ENCODE measurements at places on chromosomes 3 and 15.

DNA sequence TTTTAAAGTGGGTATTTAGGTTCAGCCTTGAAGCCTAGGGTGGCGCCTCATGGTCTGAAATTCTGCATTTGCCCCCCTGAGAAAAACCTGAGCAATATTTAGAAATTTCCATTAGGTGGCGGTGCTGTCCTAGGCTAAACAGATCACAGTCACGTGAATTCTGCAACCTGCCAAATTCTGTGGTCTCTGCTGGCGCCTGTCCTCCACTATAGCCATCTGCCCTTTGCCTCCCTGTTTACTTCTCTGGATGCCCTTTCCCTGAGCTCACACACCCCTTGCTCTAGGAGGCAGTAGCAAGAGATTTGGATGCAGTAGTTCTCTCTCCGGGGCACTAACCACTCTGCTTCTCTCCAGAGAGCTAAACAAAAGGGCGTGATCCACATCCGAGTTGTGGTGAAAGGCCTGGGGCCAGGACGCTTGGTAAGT, 9.1 kb downstream of the MRPS11 start:
- DNase-seq: no peak

DNA sequence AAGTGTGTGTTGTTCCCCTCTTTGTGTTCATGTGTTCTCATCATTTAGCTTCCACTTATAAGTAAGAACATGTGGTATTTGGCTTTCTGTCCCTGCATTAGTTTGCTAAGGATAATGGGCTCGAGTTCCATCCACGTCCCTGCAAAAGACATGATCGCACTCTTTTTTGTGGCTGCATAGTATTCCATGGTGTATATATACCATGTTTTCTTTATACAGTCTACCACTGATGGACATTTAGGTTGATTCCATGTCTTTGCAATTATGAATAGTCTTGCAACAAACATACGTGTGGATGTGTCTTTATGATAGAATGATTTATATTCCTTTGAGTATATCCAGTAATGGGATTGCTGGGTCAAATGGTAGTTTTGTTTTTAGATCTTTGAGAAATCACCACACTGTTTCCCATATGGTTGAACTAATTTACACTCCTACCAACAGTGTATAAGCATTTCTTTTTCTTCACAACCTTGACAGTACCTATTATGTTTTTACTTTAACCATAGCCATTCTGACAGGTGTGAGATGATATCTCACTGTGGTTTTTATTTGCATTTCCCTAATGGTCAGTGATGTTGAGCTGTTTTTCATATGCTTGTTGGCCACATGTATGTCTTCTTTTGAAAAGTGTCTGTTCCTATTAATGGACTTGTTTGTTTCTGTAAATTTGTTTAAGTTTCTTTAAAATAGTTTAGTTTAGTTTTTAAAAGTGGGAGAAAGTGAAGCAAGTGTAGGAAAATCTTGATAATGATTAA, 21.9 kb upstream of the SLC30A4 start:
- DNase-seq: no peak

DNA sequence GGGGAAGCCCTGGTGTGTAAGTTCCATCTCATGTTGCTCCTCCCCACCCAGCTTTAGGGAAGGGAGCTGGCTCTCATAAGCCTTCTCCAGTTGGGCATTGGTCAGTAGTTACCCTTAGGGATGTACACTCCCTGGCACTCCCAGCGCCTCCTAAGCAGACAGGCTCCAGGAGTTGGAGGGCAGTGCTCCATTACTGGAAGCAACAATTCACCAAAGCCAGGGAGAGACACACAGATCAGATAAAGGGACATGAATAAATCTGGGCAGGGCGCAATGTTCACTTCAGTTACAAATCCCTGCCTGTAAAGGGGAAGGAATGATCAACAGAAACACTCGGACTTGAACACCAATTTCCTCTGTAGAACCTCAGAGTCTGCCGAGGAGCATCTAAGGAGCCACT, 169.1 kb upstream of the CTNNB1 start:
- no peak for DNase-seq

- DNase-seq: no peak
Observed at GRCh38 chr15:72971766-72972165, 80.5 kb upstream of the NEO1 start.

GRCh38 chr3:68666429-68667136, 265.8 kb downstream of the TAFA4 start:
- no peak for DNase-seq

DNA sequence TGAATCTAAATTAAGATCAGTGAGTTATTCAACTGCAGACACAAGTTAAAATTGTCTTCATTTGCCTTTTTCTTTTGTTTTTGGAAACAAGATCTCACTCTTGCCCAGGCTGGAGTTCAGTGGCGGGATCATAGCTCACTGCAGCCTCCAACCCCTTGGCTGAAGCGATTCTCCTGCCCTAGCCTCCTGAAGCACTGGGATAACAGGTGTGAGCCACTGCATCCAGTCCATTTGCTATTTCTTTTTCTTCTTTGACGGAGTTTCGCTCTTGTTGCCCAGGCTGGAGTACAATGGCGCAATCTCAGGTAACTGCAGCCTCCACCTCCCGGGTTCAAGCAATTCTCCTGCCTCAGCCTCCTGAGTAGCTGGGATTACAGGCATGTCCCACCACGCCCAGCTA, 10.3 kb downstream of the RNF168 start:
- DNase-seq: no peak

DNA sequence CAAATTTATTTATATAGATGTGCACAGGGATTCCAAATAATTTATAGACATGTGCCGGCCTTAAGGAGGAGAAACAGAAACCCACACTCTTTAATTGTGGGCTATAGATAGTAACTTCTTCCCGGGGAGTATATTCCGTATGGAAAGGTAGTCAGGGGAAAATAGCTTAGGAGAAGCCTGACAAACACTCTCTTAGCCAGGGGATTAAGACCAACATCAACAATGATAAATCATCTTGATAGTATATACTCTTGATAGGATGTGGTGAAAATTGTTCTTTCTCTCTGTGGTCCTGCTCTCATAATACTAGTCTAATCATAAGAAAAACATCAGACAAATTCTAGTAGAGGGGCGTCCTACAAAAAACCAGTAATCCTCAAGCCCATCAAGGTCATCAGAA, 8.2 kb upstream of the BCL6 start:
- DNase-seq: no peak

GRCh38 chr3:158355623-158356588, 215.1 kb upstream of the MLF1 start:
- no peak for DNase-seq

- no peak for DNase-seq
Observed at GRCh38 chr3:151459358-151459757, 1.5 kb downstream of the IGSF10 start.

GRCh38 chr15:69013726-69014406, 629 bp upstream of the NOX5 start:
- DNase-seq: no peak

DNA sequence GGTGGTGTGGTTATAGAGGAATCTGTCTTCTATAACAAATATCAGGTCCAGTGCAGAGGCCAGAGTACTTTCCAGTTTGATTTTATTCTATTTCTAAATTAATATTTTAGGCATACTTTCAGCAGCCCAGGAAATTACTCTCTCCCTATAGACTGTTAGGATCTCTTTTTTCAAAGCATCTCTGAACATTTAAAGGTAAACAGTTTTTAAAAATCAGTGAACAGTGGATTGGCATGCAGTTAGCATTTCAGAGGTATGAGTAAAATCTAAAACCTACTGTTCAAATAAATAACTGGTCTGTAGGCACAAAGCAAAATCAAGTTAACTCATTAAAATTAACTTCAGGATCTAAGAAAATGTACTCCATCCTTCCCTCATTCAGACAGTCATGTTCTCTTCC, 3.0 kb downstream of the ZBED2 start:
- no peak for DNase-seq

GRCh38 chr3:69082361-69082760, 2.2 kb upstream of the UBA3 start:
- no peak for DNase-seq

DNA sequence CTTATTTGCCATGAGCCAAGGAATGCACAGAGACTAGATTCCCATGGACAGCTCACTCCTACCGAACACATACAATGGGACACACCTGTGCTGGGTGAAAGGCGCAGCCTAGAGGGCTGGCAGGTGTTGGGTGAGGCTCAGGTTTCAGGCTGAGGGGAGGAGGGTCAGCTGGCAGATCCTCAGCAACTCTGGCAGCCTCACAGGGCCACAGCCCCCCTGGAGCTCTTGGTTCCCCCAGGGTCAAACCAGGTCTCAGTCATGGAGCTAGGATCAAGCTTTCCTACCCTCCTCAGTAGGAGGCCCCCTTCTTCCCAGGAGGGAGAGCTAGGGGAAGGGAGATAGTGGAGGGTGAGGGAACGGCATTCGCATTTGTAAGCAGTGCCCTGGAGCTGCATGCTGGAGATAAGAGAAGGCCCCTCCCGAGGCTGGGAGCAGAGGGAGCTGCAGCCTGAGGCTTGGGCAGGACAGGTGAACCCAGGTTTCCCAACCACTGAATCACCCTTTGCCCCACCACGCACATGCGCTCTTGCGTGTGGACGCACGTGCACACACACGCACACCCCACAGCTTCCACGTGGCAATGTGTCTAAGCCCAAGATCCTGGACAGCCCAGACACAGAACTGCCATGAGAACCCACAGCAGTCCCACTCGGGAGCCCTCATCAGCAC, 26.3 kb upstream of the TFRC start:
- no peak for DNase-seq

GRCh38 chr3:106217745-106218144, 348.9 kb upstream of the CBLB start:
- no peak for DNase-seq

- no peak for DNase-seq
Observed at GRCh38 chr3:108342837-108343486, 46.6 kb downstream of the HHLA2 start.

DNA sequence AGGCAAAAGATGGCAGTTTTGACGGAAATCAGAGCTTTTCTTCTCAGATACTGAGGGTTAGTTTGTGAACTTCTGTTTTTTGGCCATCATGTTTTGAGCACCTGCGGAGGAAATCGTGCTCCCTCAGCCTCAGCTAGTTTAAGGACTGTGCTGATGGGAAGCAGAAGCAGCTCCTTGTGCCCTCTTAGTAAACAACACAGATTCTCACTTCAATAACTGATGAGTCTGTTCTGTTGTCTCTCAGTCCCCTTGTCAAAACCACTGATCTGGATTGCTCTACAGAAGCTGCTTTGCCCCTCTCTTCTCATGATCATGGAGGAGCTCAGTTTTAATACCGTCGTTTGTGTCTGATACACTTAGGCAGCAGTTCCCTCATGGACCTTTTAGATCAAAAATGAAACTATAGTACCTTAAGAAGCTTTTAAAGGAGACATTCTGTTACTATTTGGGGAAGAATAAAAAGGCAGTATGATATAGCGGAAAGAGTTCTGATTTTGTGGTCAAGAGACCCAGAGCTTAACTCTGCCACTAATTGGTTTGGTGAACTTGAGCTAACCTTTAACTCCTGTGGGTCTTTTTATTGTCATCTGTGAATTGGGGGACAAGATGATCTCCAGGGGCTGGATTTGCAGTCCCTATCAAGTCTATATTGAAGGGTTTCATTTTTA, 152.6 kb downstream of the BBX start:
- no peak for DNase-seq

GRCh38 chr15:40302288-40302886, 5.3 kb downstream of the PLCB2 start:
- no peak for DNase-seq

- DNase-seq: peak; percentile 64
Observed at GRCh38 chr15:70466895-70467529, 296.3 kb downstream of the UACA start.

- DNase-seq: no peak
Observed at GRCh38 chr15:67186226-67186649, 68.2 kb downstream of the AAGAB start.

DNA sequence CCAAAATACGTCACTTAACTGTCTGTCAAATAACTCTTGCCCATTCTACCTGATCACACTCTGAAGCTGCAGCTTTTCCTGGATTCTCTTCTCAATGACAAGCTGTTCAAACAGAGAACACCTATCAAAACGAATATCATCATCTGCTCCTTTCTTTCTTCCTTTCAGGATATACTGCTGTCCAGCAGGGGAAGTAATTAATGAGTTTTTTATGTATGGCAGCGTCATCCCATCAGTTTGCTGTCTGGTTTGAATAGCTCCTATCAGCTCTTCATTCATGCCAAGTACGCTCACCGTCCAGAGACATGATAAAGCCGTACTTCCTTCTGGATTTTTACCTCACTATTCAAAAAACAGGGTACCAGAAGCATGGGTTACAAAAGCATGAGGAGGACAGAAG, at the start of gene CHRM5:
Gene CHRM5 (plus strand): TSS at position 274 of the 400 bp plus-strand sequence. CDS start 94,221 bp downstream, outside the sequence.
- DNase-seq: no peak

GRCh38 chr3:132720228-132720627, 2.0 kb downstream of the NPHP3 start:
- no peak for DNase-seq

GRCh38 chr3:65182682-65183081, 494.9 kb upstream of the ADAMTS9 start:
- no peak for DNase-seq

GRCh38 chr3:70571696-70572095, 259.3 kb upstream of the MDFIC2 start:
- no peak for DNase-seq

DNA sequence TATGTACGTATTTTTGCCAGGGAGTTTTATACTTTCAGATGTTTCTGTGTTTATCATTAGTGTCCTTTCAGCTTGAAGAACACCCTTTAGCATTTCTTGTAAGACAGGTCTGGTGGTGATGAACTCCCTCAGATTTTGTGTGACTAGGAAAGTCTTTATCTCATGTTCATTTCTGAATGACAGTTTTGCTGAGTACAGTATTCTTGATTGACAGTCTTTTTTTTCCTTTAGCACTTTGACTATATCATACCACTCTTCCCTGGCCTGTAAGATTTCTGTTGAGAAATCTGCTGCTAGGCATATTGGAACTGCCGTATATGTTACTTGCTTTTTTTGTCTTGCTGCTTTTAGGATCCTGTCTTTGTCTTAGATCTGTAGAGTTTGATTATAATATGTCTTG, 5.8 kb downstream of the LNP1 start:
- DNase-seq: no peak

DNA sequence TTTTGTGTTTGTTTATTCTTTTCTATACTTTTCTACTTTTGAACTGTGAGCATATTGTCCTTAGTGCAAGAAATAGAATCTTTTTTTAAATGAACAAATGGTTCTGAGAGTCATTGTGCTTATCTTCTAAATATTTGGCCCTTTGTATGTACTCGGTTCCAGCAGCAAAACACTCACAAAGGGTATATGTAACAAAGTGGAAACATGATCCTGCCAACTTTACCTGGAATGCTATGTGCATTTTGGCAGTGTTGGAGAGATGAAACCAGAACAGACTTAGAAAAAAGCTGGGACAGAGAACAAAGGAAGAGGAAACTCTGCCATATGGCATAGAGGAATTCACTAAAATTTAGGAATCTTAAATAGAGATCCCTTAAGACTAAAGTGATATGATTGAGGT, 150.1 kb downstream of the FGF12 start:
- DNase-seq: no peak

DNA sequence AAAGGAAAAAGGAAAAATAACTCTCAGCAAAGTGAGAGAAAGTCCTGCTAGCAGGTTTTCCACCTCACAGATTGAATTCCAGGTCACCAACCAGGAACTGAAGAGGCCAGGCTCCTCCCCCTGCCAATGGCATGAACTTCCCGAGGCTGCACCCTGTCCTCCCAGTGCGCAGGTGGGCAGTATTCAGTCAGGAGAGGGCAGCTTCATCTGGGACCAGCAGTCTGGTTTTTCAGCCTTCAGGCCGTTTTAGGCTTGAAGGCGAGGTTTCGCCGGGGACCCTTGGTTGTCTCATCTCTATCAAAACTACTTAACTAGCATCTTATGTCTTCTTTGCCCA, 41.2 kb downstream of the TRAT1 start:
- DNase-seq: no peak

- no peak for DNase-seq
Observed at GRCh38 chr15:51191072-51191670, 96.5 kb upstream of the TNFAIP8L3 start.

GRCh38 chr3:100743535-100743934, 34.2 kb downstream of the TFG start:
- DNase-seq: no peak

Data from activated T-cell treated with anti-CD3 and anti-CD28 coated beads, Interleukin-2, amount 50 U/mL, for 24 hours (primary cell).